ENCODE measurements at places on chromosomes 16 and 17. TPM values are rescaled to one million over a fixed set of nuclear protein-coding genes. Genes with fewer than 3 reads are reported as not detected.
A peak's percentile ranks its signal among the peaks of the same experiment; 100 is the strongest.

- H3K27me3 ChIP-seq, result no peaks in the 10 kb centered on the region
- no peak overlapping the region for H3K4me3 ChIP-seq
- H3K36me3 ChIP-seq, result no peaks in the 10 kb centered on the region
- H3K4me1 ChIP-seq, result peaks cover 22% of the 10 kb centered on the region
- DNase-seq, result no peak
These were observed 40.8 kb downstream of the ZFPM1 start for GRCh38 chr16:88493879-88494278.

- H3K4me1 ChIP-seq, result no peaks in the 10 kb centered on the region
- H3K27ac ChIP-seq, result no peak overlapping the region
- H3K36me3 ChIP-seq, result no peaks in the 10 kb centered on the region
- no peak for DNase-seq
These were observed 20.2 kb downstream of the TMC7 start for GRCh38 chr16:19003935-19004334.

DNA sequence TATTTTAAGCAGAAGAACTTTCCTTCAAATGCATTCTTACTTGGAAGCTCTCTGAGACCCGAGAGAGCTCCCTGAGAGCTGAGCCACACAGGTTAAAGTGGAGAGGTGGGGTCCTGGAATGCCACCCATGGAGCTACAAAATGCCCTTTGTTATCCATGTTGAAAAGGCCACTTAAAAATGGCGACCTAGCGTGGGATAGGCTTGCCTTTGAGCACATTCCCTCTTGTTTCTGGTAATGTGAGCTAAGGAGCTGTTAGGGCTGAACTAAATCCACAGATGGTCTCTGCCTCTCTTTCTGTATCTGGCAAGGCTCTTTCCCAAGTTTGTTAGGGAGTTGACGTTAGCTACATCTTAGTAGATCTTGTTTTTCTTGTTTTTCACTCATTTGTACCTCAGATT is 171.6 kb downstream of the SNX29 start:
- no peak overlapping the region for H3K27ac ChIP-seq
- H3K36me3 ChIP-seq, result no peaks in the 10 kb centered on the region
- no peak for DNase-seq
- peaks cover 16% of the 10 kb centered on the region for H3K4me1 ChIP-seq

- peaks cover 2% of the 10 kb centered on the region for H3K4me1 ChIP-seq
- H3K27me3 ChIP-seq, result no peaks in the 10 kb centered on the region
- H3K36me3 ChIP-seq, result peaks cover 42% of the 10 kb centered on the region
- H3K27ac ChIP-seq, result no peak overlapping the region
- no peak for DNase-seq
These were observed 16.5 kb downstream of the PSME3IP1 start for GRCh38 chr16:57169327-57169726.

- DNase-seq, result no peak
- peaks cover 2% of the 10 kb centered on the region for H3K27me3 ChIP-seq
- H3K27ac ChIP-seq, result peak overlapping the region; percentile 72
- no peaks in the 10 kb centered on the region for H3K36me3 ChIP-seq
These were observed 6.7 kb upstream of the WFIKKN2 start for GRCh38 chr17:50828508-50829170.

DNA sequence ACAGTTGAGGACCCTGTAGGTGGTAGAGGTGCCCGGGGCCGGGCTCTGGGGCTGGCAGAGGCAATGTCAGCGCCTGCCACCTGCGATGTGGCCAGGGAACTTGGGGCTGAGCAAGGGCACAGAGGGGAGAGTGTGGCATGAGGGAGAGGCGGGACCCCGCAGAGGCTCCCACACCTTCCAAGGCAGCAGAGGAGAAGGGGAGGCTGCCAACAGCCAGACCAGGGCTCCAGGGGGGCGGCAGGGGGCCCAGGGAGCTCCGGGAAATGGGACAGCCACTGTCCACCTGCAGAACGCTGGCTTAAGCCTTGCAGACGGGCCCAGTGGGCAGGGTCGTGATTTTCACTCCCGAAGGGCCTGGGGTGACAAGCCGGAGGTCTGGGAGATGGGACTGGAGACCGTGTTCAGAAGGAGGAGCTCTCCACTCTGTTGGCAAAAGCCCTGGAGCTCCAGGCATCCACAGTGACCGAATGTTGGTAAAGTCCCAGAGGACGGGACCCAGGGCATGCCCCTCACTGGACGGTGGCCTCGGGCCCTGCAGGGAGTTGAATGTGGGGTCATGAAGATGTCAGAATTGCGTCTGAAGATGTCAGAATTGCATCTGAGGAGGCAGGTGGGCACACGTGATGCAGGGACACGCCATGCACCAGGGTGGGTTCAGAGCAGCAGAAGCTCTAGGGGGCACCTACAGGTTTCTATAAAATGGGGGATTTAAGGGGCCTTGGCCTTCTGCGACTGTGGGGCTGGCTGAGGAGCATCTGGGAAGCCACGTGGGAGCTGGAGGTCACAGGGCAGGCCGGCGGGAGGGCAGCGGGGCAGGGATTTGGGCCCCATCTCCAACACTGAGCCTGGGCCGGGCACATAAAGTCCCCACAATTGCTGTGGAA is 18.6 kb downstream of the CD7 start:
- DNase-seq, result no peak
- H3K4me1 ChIP-seq, result peaks cover 47% of the 10 kb centered on the region
- H3K4me3 ChIP-seq, result no peak overlapping the region
- H3K36me3 ChIP-seq, result no peaks in the 10 kb centered on the region

GRCh38 chr16:84080378-84080777 is 36.4 kb downstream of the MBTPS1 start:
- H3K36me3 ChIP-seq, result peaks cover 45% of the 10 kb centered on the region
- H3K27me3 ChIP-seq, result no peaks in the 10 kb centered on the region
- peak overlapping the region; percentile 4 for H3K27ac ChIP-seq
- H3K4me1 ChIP-seq, result no peaks in the 10 kb centered on the region
- no peak for DNase-seq

DNA sequence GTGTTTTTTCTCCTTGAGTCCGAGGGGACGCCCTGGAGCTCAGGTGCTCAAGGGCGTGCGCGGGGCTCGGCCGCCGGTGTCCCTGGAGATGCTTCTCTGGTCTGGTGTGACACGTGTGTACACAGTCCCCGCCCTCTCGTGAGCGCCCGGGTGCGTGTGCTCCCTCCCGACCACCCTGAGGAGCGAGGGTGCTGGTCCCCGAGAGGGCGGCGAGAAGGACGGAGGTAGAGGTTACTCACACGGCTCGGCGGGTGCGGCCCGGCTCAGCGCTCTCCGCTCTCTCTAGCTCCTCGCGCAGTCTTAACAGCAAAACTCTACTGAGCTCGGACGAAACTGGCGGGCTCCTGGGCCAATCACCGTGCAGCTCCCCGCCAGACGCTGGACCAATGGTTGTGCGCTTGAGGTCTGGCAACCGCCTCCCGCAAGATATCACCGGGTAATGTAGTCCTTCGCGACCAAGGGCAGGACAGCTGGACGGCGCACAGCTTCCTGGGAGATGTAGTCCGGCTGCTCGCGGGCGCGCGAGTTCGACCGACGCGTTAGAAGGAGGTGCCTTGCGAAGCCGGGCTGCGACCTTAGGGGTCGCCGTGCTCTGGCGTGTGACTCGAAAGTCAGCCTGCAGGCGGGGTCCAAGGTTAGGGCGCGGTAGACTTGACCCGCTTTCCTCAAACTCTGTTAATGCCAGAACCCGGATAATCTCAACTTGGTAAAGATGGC is at the start of gene SLC25A19:
Gene SLC25A19 (minus strand): TSS at position 319 of the 717 bp plus-strand sequence. CDS start 2,669 bp downstream, outside the sequence.
- peak within 1 kb of the TSS; percentile 99 for H3K4me3 ChIP-seq
- no peaks in the 10 kb centered on the region for H3K27me3 ChIP-seq
- H3K4me1 ChIP-seq, result peaks cover 10% of the 10 kb centered on the region
- no peaks in the 10 kb centered on the region for H3K36me3 ChIP-seq
- DNase-seq, result peak; percentile 95
- peak within 1 kb of the TSS; percentile 96 for H3K27ac ChIP-seq

DNA sequence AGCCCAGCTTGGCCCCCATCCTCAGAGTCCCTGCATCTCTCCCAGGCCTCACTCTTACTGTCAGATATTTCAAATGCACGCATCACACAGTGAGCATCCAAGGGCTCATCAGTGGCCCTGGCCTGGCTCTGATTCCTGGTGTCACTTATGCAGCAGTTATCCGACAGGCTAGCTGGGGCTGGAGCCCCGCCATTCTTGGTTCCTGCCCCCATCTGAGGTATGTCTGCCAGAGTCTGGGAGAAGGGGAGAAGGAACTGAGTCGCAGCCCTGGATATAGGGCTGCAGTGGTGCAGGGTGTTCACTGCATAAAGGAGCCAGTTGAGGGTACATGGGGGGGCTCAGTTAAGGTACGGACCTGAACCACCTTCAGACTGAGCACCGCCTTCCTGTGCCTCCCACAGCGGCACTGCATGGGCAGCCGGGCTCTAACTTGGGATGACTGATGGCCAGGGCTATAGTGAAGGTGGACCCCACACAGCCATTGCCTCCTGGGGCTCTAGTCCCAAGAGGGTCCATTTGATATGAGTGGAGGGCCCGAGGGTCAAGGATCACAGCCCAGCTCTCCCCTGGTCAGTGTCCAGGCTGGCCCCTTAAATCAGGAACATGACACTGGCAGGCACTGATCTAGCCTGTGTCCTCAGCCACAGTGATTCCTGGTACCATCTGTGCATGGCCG is 1.8 kb upstream of the RASD1 start:
- H3K4me3 ChIP-seq, result no peak overlapping the region
- no peak for DNase-seq
- peaks cover 13% of the 10 kb centered on the region for H3K4me1 ChIP-seq
- H3K27me3 ChIP-seq, result peaks cover 40% of the 10 kb centered on the region

- H3K4me3 ChIP-seq, result no peak overlapping the region
- H3K36me3 ChIP-seq, result peaks cover 26% of the 10 kb centered on the region
- no peaks in the 10 kb centered on the region for H3K27me3 ChIP-seq
- H3K27ac ChIP-seq, result no peak overlapping the region
- DNase-seq, result no peak
These were observed 31.3 kb upstream of the KPNB1 start for GRCh38 chr17:47618410-47618809.

DNA sequence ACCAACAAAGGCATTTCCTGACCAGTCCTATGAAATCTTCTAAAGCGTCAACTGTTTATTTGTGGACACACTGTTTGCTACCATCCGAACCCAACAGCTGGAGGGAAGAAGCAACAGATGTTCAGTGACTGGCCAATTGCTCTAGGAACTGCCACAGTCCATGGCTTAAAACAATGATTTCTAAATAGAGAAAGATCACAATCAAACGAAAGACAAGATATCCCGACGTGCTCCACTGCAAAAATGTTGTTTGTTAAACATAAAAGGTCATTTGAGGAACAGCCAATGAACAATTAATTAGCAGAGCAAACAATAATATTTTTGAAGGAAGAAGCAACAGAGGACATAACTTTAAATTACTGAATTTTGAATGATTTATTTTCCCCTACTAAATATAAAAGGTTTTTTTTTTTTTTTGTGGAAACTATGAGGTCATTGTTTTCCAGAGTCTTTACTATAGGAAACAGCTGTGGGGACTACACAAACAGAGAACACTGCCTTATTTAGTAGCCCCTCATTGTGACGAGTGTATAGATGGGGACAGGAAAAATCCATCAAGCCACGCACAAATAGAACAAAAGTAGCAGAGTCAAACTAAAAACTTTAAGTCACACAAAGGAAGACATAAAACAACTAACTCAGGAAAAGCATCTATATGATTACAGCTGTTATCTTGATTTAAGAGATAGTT is 17.2 kb downstream of the USP31 start:
- no peaks in the 10 kb centered on the region for H3K36me3 ChIP-seq
- peak overlapping the region; percentile 76 for H3K27ac ChIP-seq
- DNase-seq, result no peak
- peaks cover 22% of the 10 kb centered on the region for H3K4me1 ChIP-seq
- no peaks in the 10 kb centered on the region for H3K27me3 ChIP-seq

GRCh38 chr17:41680426-41681040 is 8.2 kb upstream of the EIF1 start:
- peaks cover 34% of the 10 kb centered on the region for H3K4me1 ChIP-seq
- DNase-seq, result no peak
- H3K4me3 ChIP-seq, result no peak overlapping the region
- no peaks in the 10 kb centered on the region for H3K36me3 ChIP-seq
- no peak overlapping the region for H3K27ac ChIP-seq
- H3K27me3 ChIP-seq, result no peaks in the 10 kb centered on the region

DNA sequence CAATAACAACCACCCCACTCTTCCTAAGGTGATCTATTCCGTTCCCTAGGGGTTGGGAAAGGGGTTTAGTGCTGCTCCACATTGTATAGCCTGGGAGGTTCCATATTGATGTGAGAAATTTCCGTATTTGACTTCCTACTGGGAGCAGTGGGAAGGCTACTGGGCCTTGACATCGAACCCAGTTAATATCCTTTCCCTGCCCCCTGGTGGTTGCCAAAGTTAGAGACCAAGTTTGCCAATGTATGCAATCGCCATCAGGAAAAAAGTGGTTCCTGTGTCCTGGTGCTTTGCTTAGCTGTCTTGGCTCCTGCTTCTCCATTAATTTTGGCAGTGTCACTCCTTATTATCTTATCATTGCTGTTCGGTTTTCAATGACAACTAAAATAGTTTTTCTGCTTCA is 914.9 kb downstream of the KCNJ2 start:
- DNase-seq, result no peak
- no peaks in the 10 kb centered on the region for H3K27me3 ChIP-seq
- H3K4me3 ChIP-seq, result no peak overlapping the region
- H3K4me1 ChIP-seq, result no peaks in the 10 kb centered on the region
- no peaks in the 10 kb centered on the region for H3K36me3 ChIP-seq
- H3K27ac ChIP-seq, result no peak overlapping the region

- H3K27ac ChIP-seq, result peak overlapping the region; percentile 15
- no peak for DNase-seq
- peaks cover 32% of the 10 kb centered on the region for H3K4me1 ChIP-seq
These were observed 110.7 kb upstream of the FAM20A start for GRCh38 chr17:68711858-68712257.

DNA sequence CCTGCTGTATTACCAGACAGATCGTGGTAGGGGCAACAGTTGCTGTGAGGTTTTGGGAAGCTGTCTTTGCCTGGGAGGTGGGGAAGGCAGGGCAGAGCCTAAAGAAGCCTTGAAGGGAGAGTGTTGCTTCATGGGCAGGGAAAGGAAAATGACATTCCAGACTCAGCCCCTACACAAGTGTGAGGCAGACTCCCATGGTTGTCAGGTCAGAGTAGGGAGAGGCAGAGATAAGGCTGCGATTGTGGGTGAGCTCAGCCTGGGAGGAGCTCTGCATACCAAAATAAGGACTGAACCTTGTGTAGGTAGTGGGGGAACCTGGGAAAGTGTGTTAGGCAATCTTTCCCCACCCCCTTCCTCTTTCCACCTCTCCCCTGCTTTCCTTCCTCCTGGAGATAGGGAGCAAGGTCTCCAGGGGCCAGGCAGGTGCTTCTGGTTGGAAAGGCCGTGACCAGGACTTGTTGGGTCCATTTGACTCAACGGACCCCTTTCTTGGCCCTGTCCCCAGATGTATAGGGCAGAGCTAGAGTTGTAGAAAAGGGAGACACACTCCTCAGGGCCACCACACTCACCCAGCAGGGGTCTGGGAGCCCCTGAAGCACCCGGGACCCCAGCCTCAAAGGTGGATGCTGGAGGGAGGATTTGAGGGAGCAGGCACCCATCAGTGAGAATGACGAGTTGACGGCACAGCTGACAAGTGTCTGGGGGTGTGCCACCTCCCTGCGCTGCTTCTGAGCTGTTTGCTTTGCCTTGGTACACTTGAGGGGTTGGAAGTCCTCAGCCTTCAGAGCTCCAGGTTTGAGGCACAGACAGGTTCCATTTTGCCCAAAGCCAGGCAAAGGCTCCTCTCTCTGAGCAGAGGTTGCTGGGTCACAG is 18.5 kb upstream of the TOB1 start:
- H3K27ac ChIP-seq, result peak overlapping the region; percentile 87
- peaks cover 19% of the 10 kb centered on the region for H3K4me1 ChIP-seq
- DNase-seq, result no peak
- H3K4me3 ChIP-seq, result no peak overlapping the region
- H3K36me3 ChIP-seq, result no peaks in the 10 kb centered on the region
- no peaks in the 10 kb centered on the region for H3K27me3 ChIP-seq

HAPSTR1 gene
- 78.9 TPM for total RNA-seq

CYBA gene
- total RNA-seq, result 121 TPM

KRT23 gene
- 2.8 TPM for total RNA-seq

ABCC11 gene
- 0.47 TPM for total RNA-seq

OR2C1 gene
- 0.47 TPM for total RNA-seq

PTX4 gene
- total RNA-seq, result not detected

MBTD1 gene
- total RNA-seq, result 43.0 TPM

Measured in mesothelial cell of epicardium (in vitro differentiated cells).